ENCODE measurements at places on chromosomes 11 and 22.

DNA sequence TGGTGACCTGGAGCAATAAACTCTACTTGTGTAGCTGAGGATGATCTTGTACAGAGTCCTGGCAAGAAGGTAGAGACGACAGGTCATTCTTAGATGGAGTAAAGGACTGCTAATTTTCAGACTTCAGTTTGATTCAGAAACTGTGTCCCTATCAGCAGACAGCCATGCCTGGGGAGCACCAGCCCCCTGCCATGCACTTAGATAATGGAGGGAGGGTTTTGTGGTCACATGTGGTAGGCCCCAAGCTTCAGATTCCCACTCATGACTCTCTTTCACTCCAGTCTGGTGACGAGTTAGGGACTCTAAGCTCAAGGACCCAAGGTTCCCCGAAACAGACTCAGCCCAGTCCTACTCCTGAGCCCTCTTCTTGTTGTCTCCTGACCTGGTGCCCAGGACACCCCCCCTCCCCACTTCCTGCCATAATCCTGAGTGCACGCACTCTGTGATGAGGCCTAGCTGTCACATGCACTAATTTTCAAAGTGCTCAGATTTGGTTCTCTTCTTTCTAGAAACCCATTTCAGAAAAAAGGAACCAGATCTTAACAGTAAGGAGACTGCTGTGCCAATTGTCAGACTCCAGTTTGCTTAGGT is 10.2 kb upstream of the AMPD3 start:
- no peak for DNase-seq

- no peak for DNase-seq
Observed at GRCh38 chr11:59284773-59285129, 72.0 kb upstream of the MPEG1 start.

DNA sequence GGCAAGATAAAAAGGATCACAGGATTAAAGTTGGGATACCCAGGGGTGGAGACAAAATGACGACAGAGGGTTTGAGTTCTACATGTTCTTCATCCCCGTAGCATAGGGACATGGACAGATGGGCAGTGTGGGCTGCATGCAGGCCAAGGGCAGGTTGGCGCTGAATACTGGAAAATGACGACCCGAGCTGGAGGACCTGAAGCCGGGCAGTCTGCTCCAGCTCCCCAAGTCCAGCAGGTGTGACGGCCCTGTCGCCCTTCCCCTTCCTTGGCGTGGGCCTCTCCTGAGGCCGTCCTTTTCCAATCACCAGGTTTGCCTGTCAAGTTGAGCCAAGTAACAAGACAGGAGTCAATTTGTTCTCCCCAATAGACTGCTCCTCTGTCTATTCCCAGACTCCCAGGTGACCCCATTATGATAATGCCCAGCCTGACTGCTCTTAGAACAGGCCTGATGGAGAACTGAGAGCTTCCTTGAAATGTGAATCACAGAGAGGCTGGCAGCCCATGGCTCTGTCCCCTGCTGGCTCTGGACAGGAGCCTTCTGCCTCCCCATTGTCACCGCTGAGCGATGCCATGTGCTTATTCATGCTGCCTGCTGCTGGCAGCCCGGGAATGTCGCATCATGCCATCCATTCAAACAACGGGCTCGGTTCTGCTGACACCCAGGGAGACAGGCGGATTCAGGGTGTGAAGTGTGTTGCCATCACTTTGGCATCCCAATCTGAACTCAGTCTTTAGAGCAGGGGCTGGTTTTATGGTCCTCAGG is 392.1 kb downstream of the NTM start:
- no peak for DNase-seq

DNA sequence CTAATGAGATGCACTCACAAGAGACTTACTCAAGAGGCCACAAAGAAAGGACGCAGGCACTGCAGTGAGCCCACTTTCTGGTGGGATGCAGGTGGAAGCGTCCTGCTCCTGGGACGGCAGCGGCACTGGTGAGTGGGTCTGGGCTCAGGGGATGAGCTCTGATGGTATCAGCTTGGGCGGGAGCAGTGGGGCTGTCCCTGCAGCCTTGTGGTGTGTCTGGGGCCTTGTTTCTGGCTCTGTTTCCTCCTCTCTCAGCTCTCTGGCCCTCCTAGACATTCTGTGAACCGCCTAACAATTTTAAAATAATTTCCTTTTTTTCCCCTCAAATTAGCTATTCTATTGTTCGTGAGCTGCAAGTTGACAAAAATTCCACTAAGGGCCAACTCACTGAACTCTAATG is 8.8 kb upstream of the ST14 start:
- no peak for DNase-seq

DNA sequence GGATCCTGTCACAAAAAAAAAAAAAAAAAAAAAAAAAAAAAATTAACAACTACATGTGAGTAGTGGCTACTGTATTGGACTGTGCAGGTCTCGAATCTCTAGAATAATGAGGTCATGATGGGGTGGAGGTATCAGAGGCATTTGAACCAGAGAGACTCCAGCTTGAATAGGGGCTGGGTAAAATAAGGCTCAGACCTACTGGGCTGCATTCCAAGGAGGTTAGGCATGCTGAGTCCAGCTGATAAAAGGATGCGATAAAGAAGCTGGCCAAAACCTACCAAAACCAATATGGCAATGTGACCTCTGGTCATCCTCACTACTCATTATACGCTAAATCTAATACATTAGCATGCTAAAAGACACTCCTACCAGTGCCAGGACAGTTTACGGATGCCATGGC is 5.9 kb upstream of the PACSIN3 start:
- no peak for DNase-seq

GRCh38 chr11:18699848-18700261 is 1.3 kb downstream of the TMEM86A start:
- DNase-seq = no peak

- DNase-seq = no peak
Observed at GRCh38 chr11:9017773-9018172, 14.0 kb upstream of the NRIP3 start.

DNA sequence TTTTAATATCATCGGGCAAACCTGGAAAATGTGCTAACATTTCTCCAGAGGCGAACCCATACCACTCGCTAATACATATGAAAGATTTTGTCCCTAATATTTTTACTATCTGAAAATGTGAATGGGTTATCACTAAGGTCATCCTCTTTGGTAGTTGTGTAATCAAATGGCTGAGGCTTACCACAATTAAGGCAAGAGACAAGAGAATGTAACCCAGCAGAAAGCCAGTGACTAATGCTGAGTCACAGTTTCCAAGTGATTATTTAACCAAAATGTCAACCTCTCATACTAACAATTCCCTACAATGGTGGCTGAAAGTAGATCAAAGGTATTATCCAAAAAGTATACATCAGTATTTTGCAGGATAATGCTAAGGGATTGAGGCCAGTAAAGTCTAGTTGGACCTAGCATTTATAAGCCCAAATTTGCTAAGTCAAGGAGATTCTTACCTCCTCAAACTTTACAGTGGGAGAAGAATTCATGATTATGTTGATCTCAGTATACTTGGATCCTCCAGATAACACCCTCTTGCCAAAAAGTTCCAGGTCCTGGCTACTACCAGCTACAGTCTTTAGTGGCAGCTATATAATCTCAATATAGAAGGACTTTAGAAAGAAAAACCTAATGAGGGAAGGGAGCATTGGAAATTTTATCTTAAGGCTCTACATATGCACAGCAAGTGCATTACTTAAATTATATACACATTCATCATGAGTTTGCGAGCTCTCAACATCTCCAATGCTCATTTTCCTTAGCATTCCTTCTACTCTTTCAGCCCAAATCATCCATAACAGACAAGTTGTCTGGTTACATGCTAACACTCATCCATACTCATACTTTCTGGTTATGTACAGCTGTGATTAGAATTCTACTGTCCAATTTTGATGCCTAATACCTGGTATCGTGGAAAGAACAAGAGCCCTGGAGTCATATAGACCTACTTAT is 25.4 kb downstream of the SIK3 start:
- no peak for DNase-seq

- no peak for DNase-seq
Observed at GRCh38 chr11:8768625-8769333, 86.2 kb downstream of the RPL27A start.

- DNase-seq = no peak
Observed at GRCh38 chr11:117638911-117639543, 158.0 kb downstream of the DSCAML1 start.

- no peak for DNase-seq
Observed at GRCh38 chr22:36359470-36359996, 28.2 kb downstream of the MYH9 start.

- DNase-seq = no peak
Observed at GRCh38 chr11:88174709-88175568, at the start of gene RAB38. TSS of gene RAB38 (minus strand) at chr11:88175443. CDS start at chr11:88175384, 59 bp downstream.

DNA sequence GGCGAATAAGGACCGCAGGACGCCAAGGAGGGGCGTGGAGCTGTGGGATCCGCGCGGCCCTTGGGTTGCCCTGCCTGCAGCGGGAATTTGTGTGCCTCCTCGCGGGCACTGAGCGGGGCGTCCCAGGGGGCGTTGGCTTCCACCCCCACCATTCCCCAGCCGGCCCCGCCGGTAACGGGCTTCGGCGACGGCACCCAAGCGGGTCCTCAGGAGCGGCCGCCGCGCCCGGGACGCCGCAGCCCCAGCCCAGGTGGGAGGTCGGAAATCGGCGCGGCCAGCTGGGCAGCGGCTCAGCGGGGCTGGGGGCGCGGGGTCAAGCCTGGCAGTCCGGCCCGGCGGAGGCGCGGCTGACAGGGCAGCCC is 320 bp downstream of the CLTCL1 start:
- DNase-seq = no peak

- DNase-seq = no peak
Observed at GRCh38 chr22:17368144-17368543, 1.1 kb upstream of the CECR2 start.

DNA sequence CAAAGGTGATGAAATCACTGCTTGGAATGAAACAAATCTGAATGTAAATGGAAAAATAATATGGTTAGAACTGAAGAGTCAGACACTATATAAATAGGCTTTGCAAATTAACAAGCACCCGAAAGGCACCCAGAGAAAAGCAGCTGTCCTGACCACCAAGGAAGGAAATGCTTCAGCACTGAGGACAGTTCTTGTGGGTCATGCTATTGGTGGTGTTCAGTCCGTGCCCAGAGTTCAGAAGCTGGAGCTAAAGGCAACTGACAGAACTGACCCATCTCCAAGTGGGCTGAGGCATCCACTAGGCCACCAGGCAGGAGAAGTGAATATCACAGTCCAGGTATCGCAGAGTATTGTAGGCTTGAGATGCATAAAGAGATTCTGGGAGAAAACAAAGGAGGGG is 208.9 kb downstream of the OPCML start:
- no peak for DNase-seq

GRCh38 chr11:70577258-70577603 is 178.9 kb downstream of the CTTN start:
- DNase-seq = no peak

DNA sequence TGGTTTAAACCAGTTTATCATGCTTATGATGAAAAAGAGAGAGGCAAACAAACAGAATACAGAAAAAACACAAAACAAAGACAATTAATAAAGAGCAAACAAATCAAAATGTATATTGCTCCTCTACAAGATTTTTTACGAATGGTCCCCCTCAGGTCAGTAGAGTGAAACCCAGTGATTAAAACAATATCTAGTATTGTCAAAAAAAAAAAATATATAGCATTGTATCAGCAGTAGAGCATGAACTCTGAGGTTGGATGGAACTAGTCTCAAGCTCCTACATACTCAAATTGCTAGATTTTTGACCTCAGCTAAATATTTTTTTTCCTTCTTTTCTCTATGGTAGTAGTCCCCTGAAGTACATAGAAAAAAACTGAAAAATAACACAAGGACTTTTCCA is 290.3 kb upstream of the LUZP2 start:
- no peak for DNase-seq
